ENCODE measurements at places on chromosomes 11 and 22.

DNA sequence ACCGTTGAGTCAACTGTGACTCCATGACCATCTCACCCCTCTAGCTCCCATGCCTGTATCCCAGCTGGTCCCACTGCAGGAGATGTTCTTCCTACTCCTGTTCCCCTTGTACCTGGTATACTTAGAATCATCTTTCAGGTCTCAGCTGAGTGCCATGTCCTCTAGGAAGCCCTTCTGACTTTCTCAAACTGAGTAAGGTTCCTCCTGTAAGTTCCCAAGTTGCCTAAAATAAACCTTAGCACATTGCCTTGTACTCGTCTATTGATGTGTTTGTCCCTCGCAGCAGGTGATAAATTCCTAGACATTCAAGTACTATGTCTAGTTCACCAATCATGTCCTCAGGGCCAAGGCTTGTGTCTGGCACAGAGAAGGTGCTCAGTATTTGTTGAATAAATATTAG, 18.4 kb upstream of the ASCC2 start:
- DNase-seq: no peak

DNA sequence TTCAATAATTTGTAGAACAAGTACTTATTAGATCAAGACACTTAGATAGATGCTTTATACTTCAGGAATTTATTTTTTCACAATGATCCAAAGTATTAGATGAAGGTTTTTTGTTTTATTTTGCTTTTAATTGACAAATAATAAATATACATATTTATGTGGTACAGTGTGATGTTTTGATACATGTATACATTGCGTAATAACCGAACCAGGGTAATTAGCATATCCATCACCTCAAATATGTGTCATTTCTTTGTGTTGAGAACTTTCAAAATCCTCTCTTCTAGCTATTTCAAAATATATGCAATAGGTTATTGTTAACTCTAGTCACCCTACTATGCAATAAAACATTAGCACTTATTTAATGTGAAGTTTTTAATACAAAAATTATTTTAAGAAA, 21.4 kb downstream of the TRIM5 start:
- no peak for DNase-seq

GRCh38 chr11:70895366-70895670, 357.1 kb downstream of the SHANK2 start:
- DNase-seq: no peak

DNA sequence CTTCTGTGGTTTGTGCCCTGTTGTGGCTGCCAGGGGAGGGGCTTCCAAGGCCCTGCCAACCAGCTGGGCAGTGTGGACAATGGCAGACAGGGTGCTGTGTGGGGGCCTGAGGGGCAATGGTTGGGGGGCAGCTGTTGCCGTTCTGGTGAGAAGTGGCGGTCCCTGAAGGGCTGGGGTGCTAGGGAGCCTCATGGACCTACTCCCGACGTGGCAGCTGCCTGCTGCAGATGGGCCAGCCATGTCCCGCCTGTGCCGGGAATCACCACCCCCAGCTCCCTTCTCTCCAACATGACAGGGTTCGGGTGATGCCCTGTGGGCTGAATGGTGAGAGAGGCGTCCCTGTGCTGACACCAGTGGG, 74.2 kb downstream of the KCNQ1 start:
- no peak for DNase-seq

GRCh38 chr22:45318558-45319323, 9.0 kb downstream of the FAM118A start:
- DNase-seq: peak; percentile 72
